Kidney tubule cell (primary cell): ENCODE measurements at places on chromosomes 2 and 18.
A peak's percentile ranks its signal among the peaks of the same experiment; 100 is the strongest.

DNA sequence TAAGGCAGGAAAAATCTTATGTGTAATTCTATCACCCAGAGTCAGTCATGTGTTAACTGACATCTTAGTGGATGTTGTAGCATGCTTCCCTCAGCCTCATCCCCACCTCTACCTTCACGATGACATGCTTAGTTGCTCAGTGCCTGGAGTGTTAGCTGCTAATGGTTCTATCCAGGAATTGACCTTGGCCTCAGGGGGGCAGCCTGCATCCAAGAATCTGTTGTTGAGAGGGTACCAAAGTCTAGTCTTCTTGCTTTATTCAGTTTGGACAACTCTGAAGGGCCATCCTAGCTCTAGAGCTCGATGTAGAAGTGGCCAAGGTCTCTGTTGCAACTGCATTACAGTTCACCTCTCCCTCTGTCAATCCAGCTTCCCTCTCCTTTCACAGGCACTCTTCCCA is 61.2 kb downstream of the ACYP2 start:
- DNase-seq = peak; percentile 53

DNA sequence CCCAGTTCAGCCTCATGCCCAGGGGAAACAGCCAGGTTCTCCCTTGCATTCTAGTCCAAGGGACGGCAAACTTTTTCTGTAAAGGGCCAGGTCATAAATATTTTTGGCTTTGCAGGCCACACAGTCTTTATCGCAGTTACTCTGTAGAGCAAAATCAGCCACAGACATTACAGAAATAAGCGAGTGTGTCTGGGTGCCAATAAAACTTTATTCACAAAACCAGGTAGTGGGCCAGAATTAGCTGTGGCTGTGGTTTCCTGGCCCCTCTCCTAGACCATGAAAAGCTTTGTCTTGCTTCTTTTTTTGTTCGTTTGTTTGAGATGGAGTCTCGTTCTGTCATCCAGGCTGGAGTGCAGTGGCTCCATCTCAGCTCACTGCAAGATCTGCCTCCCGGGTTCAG is 80.1 kb downstream of the EIPR1 start:
- no peak for DNase-seq

GRCh38 chr2:69291004-69291650 is 95.9 kb downstream of the GFPT1 start:
- peak; percentile 87 for DNase-seq

GRCh38 chr18:79523736-79524180 is 128.0 kb downstream of the NFATC1 start:
- no peak for DNase-seq

- no peak for DNase-seq
Observed at GRCh38 chr2:135909976-135910375, 33.7 kb upstream of the MCM6 start.

- DNase-seq = peak; percentile 37
Observed at GRCh38 chr2:150127346-150127990, 360.0 kb downstream of the RND3 start.

- DNase-seq = no peak
Observed at GRCh38 chr2:173959909-173960308, 5.3 kb downstream of the SP3 start.

DNA sequence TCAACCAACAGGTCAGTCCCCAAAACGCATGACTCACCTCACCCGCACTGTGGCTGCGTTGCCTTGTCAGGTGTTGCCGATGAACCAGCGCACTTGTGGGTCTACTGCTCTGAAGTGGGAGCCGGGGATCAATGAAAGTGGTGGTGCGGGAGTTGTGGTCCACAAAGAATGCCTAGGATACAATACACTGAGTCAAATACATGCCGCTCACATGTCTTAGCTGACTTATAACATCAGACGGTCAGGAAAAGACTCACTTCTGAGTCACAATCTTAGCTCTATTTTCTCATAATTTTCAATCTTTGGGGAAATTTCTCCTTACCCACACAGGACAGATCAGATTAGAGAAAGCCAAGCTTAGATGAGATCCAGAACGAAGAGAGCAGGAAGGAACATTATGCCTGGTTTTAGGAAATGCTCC is 107.1 kb upstream of the STK17B start:
- peak; percentile 72 for DNase-seq

GRCh38 chr2:61454383-61454782 is 16.5 kb downstream of the USP34 start:
- DNase-seq = no peak

DNA sequence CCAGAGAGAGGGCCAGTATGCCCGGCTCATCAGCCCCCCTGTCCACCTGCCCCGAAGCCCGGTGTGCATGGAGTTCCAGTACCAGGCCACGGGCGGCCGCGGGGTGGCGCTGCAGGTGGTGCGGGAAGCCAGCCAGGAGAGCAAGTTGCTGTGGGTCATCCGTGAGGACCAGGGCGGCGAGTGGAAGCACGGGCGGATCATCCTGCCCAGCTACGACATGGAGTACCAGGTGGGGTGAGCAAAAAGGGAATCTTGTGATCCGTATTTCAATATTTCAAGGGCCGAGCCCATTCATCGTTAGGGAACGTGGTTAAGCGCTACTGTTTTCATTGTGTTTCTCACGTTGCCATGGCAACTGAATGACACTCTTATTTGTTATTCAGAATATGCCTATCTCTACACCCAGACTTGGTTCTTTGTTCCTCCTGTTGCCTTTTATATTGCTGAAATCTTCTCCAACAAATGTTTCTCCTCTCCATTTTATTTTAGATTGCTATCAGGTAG is 81.5 kb downstream of the NRP2 start:
- peak; percentile 68 for DNase-seq

GRCh38 chr18:74326231-74326630 is 10.6 kb downstream of the C18orf63 start:
- no peak for DNase-seq

- DNase-seq = no peak
Observed at GRCh38 chr2:161010503-161011015, 149.7 kb upstream of the TANK start.

DNA sequence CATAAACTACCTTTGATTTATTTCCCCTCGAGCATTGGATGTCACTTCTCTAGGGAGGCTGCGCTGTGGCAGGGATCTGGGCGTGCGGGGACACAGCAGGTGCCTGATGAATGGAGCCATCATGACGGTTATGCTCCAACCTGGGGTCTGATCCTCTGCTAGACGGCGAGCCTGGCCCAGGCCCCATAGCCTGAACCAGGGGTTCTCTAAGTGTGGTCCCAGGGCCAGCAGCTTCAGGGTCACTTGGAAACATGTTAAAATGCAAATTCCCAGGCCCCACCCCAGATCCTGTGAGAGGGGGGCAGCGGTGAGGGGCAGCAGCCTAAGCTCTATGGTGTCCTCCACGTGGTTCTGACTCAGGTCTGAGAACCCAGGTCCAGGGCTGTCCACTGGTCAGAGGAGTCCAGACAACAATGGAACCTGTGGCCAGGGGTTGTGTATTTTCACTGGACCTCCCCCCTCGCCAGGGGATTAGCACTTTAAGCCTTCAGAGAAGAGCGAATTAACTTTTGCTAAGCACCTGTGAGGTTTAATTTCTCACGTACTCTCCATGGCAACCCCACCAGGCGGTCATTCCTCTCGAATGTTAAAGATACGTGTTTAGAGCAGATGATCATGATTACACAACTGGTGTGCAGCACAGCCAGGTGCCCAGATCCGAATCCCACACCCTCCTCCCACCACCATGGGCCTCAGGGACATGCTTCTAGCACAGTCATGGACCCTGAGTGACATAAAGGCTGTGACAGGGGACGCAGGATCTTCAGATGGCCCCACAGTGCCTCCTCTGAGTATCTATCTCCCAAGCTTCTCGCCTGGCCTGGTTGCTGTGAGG is 1.6 kb upstream of the ARHGEF4 start:
- no peak for DNase-seq

GRCh38 chr2:113104054-113104611 is 23.3 kb upstream of the IL1RN start:
- no peak for DNase-seq

- DNase-seq = no peak
Observed at GRCh38 chr2:68464651-68465050, 2.4 kb downstream of the FBXO48 start.

DNA sequence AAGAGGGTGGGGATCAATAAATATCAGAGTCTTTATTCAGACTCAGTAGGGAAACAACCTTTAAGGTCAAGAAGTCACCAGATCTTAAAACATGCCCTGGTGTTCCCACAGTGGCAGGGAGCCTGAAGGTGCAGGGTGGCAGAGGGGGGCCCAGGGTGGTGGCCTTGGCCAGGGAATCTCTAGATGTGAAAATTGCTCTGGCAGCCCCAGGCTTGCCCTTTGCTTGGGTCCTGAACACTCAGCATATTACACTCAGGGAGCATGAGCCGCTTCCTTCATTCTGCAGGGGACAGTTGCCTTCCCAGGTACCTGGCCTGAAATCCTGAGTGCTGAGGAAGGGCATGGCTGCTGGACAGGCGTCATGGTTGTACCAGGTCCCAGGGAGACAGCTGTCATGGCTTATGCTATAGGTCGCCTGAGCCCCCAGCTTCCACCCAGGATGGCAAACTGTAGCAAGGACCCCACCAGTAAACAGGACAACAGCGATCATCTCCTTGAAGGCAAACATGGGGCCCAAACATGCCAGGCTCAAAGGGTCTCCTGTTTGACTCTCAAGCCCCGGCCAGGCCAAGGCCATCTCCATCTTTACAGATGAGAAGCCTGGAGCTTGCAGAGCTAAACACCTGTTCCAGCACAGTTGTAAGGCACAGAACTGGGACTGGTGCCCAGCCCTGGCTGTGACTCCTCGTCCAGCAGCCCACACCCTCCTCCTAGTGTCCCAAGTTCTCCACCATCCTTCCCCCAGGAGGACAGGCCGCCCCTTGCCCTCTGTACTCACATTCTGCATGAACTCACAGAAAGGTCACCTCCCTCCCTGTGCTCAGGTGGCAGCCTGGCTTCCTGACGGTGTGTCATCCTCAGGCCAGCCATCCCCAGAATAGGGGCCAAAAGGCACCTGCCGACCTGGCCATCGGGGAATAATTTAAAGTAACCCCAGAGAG is 14.6 kb downstream of the ABCG8 start:
- DNase-seq = no peak

DNA sequence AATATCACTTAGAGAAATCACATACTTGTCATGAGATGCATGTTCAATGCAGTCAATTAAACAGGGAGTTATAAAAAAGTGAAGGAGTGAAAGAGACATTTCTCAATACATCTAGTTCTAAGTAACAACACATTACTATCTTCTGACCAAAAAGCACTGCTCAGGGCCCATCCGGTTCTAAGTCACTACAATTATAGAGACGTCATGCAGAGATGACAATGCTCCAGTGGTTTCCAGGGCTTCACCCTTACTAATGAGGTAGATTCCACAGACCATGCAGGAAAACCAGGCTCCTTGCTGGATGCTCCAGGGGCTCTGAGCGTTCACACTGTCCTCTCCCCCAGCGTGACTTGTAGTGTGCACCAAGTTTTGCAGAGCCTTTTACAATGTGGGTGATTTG is 88.0 kb downstream of the FTCDNL1 start:
- DNase-seq = no peak

GRCh38 chr18:74996996-74997395 is 211.9 kb downstream of the PTGR3 start:
- no peak for DNase-seq

- no peak for DNase-seq
Observed at GRCh38 chr2:95578539-95578938, 13.3 kb upstream of the TRIM43 start.

GRCh38 chr18:25103468-25104155 is 248.4 kb downstream of the ZNF521 start:
- DNase-seq = no peak

GRCh38 chr18:3704556-3705344 is 254.8 kb downstream of the TGIF1 start:
- DNase-seq = peak; percentile 76

- DNase-seq = no peak
Observed at GRCh38 chr2:215395687-215396460, 40.0 kb downstream of the FN1 start.

- peak; percentile 43 for DNase-seq
Observed at GRCh38 chr2:229133155-229133772, 137.8 kb downstream of the PID1 start.

- DNase-seq = no peak
Observed at GRCh38 chr2:135600915-135601314, 69.6 kb downstream of the R3HDM1 start.

DNA sequence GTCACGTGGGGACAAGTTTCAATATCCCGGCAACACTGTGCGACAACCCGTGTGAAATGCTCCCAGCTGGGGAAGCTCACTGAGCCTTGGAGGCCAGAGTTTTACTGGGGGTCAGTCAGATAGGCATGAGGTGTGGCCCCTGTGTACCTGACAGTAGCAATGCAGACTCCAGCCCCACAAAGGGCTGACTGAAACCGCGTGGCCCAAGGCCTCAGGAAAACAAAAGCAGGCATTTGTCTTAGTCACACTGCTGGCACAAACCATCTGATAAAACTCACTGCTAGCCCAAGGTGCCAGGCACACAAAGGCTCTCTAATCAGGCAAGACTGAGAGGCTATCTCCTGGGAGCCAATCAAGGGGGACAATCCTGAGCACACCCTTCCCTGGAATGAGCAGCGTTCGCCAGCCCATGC is 786.6 kb upstream of the RAB6C start:
- peak; percentile 4 for DNase-seq

DNA sequence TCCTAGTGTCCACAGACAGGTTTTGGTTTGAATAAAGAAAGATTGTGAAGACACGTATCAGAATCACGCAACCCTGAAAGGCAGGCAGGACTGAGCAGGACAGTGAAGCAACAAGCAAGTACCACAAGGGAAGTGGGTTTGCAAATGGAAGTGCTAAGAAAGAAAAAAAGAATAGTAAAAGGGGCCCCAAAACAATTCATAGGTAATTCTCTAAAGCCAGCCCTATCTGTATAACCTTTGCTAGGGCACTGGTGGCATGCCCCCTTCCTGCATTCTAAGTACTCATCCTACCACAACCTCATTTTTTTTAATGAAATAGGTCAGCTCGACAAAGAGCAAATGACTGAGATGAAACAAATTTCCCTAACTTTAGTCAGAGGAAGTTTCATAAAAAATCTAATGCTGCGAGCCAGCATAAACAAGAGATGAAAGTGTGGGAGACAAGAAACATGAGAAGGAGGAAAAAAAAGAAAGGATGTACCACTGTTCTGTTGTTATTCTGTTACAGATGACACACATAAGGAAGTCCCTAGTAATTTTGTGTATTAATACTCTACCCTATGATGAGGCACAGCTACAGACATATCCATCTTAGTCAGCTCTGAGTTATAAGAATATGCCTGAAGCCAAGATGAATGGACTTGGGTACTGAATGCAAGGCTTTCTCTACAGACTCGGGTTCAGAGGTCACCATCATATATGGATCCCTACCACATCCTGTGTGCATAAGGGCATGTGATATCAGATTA is 32.2 kb downstream of the IKZF2 start:
- peak; percentile 72 for DNase-seq

GRCh38 chr2:119914266-119914665 is 98.6 kb upstream of the EPB41L5 start:
- DNase-seq = no peak

GRCh38 chr2:230924092-230924469 is 961 bp downstream of the GPR55 start:
- DNase-seq = no peak

- peak; percentile 86 for DNase-seq
Observed at GRCh38 chr2:80054346-80054675, 250.2 kb downstream of the LRRTM1 start.

GRCh38 chr2:98388601-98389250 is 42.5 kb downstream of the CNGA3 start:
- no peak for DNase-seq

GRCh38 chr18:42413870-42414269 is 458.8 kb downstream of the PIK3C3 start:
- DNase-seq = peak; percentile 95

GRCh38 chr2:236859908-236860307 is 225.8 kb upstream of the COPS8 start:
- no peak for DNase-seq

GRCh38 chr2:49032126-49032525 is 122.2 kb downstream of the FSHR start:
- no peak for DNase-seq
